ENCODE measurements at places on chromosomes 2 and 18.

GRCh38 chr2:191304939-191305875 lies 60.0 kb downstream of the MYO1B start:
- no peak for DNase-seq

GRCh38 chr2:190405070-190405469 lies 3.1 kb upstream of the MFSD6 start:
- DNase-seq, result no peak

DNA sequence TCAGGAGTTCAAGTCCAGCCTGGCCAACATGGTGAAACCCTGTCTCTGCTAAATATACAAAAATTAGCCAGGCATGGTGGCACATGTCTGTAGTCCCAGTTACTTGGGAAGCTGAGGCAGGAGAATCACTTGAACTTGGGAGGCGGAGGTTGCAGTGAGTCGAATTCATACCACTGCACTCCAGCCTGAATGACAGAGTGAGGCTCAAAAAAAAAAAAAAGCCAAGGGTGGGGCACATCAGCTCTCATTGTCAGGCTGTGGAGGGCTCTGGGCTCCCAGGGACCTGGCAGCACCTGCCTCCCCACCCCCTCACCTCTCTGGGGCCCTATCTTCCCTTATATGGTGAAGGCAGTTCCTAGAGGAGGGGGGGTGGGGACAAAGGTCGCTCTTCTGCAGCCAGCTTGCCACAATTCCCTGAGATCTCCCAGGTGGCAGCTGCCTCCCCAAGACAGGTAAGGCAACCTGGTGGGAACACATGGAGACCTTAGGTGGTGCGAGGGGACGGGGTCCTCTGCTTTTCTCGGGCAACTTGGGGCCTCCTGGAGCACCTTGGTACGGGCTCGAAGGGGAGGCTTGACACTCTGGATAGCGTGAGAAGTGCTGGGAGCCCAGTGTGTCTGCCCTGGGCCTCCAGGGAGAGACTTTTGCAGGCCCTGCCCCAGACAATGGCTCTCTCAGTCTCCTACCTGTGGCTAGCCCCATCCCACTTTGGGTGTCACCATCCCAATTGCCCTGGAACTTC lies at the start of gene VIL1:
TSS of gene VIL1 (plus strand) at position 407 of the 742 bp plus-strand sequence. CDS start 4,656 bp downstream, outside the sequence.
- DNase-seq, result no peak

GRCh38 chr18:48399303-48400075 lies 9.7 kb downstream of the ZBTB7C start:
- DNase-seq, result no peak

GRCh38 chr18:55012008-55012407 lies 52.7 kb upstream of the CCDC68 start:
- no peak for DNase-seq

DNA sequence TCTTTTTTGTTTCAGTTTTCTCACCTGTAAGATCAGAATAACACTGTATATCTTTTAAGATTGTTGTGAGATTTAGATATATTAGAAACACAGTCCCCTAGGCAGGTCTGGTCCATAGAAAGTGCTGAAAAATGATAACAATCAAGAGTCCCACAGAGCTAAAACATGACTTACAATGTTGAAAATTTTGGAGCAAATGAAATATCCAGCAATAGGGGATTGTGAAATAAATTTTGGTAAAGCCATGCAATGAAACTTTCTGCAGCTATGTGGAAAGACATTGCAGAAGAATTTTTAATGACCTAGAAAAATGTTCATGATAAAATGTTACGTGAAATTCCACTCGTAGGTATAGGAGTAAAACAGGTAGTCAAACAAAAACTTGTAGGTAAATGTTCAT lies 127.6 kb upstream of the SERPINE2 start:
- no peak for DNase-seq

DNA sequence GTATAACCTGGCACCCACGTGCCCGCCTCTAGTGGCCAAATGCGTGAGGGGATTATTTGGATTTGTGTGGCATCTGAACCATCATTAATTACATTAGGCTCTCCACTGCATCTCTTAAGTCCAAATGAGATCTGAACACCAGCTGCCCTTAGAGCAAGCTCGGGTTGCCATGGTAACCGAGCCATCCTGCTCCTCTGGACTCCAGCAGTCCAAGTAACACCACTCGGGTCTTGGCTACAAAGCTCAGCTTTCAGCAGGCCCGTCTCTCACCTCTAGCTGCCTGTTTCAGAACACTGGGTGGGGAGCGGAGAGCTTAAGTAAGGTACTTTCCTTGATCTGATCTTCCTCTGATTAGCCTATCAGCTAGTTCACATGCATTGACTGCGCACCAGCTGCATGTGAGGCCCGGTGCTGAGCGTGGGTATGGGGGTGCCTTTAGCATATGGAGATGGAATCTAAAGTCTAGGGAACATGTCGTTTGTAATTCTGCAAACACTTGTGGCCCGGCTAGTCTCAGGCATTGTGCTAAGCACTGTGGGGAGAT lies 14.1 kb upstream of the CYS1 start:
- no peak for DNase-seq

DNA sequence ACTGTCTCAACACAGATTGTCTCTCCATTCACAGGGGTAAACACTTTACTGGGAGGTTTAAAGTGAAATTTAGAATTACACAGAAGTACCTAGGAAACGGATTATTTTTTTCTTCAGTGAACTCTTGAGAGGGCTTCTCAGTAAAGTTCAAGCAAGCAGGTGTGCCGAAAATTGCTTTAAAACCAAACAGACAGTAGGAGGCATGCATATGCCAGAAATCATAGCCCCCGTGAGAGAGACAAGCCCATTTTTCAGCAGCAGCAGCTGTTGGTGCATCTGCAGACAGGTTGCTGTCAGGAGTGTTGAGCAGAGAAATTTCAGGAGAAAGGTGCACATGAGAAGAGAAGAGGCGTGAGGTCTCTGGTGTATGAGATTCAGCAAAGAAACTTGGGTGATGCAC lies 2115.5 kb upstream of the CELF4 start:
- no peak for DNase-seq

GRCh38 chr2:169711751-169712509 lies 17.7 kb downstream of the PHOSPHO2 start:
- no peak for DNase-seq

DNA sequence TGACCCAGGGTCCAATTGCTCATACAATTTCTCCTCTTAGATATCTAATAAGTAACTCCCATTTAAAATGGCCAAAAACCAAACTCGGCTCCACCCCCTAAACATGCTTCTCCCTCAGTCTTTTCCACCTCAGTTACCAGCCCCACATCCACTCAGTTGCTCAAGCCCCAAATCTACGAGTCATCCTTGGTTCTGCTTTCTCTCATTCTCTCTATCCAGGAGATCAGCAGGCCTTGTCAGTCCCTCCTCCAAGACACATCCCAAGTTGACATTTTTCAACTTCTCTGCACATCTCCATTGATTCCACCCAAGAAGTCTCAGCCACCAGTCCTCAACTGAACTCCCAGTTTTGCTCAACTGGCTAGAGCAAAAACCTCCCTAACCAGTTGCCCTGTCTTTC lies 40.5 kb upstream of the RTN4 start:
- no peak for DNase-seq

- DNase-seq, result no peak
Measured at GRCh38 chr18:34048423-34048822, 176.3 kb downstream of the NOL4 start.

- no peak for DNase-seq
Measured at GRCh38 chr18:77016936-77017335, 115.6 kb downstream of the MBP start.

- DNase-seq, result no peak
Measured at GRCh38 chr2:132760405-132760804, 90.4 kb upstream of the LYPD1 start.
